ENCODE measurements at places on chromosomes 1 and 21.
A peak's percentile ranks its signal among the peaks of the same experiment; 100 is the strongest.

DNA sequence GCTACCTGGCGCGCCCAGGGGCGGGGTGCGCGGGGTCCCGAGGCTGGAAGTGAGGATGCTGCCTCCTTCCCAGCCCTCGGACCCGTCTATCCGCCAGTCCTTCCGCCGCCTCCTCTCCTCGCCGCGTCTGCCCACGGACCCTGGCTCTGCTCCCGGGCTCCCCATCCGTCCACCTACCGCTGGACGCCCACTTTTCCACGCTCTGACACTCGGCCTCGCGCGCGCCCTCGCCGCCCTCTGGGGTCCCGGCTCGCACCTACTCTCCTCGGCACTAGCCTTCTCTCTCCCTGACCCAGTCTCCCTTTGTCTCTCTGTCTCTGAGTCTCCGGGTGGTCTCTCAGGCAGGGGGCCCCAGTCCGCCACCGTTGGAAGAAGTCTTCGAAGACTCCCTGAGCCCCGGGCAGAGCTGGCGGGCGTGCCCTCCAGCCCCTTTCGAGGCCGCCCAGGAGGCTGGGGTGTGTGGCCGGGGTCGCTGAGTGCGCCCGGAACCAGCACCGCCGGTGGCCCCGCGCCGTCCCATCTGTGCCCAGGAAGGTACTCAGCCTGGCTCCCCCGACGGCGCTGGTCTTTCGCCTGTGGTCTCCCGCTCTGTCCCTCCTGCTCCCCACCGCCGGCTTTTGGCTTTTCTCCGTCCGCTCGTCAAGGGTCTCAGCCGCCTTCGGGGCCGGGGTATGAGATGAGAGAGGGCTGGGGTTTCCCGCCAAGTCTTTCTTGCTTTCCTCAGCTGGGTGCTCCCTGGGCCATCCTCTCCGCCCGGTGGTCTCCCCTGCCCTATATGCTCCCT is 610 bp downstream of the DRAXIN start:
- no peak for DNase-seq

- no peak for DNase-seq
Measured at GRCh38 chr1:17594690-17595601, 55.4 kb downstream of the ARHGEF10L start.

DNA sequence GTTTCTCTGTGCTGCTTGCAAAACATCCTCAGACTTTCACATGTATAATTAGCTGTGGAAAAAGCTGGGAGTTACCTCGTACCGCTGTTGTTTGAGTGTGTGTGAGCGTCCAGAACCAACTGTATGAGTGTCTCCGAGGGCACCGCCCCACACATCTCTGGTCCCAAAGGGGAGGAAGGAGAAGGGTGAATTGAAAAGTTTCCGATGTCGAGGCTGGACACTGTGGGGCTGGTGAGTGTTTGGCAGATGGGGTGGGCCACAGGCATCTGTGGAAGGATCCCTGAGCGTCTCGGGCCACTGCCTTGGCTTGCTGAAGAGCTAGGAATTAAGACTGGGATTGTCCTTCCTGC is 1.2 kb downstream of the ATP2B4 start:
- peak; percentile 32 for DNase-seq

GRCh38 chr1:53726009-53726600 is 12.9 kb downstream of the GLIS1 start:
- DNase-seq: no peak

DNA sequence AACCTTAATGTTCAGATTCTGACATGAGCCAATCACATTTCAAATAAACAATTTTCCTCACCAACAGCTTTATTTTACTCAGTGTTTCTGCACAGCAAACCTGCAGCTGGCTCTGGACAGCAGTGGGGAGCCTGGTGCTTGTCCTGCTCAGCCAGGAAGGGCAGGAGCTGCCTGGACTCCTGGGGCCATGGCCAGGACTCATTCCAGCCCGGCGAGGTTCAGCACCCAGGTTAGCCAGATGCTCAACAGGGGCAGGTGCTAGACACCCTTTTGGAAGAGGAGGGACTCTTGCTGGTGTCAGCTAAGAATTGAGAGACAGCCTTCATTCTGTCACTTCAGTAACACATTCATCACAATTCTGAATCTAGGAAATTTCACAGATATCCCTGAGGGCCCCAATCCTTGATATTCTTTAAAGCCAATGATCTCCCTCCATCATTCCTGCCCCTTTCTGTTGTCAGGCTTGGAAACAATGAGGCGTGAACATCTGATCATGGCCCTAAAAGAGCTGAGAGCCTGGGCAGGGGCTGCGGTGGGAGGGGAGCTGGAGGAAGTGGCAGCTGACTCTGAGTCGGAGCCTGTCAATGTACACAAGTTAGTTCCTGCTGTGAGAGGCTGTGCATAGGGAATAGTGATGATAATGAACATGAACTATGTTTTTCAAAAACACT is 251.3 kb downstream of the SDCCAG8 start:
- no peak for DNase-seq

GRCh38 chr21:42112238-42112637 is 41.1 kb downstream of the UMODL1 start:
- no peak for DNase-seq

- peak; percentile 42 for DNase-seq
Measured at GRCh38 chr1:60615666-60616065, 466.7 kb upstream of the NFIA start.

DNA sequence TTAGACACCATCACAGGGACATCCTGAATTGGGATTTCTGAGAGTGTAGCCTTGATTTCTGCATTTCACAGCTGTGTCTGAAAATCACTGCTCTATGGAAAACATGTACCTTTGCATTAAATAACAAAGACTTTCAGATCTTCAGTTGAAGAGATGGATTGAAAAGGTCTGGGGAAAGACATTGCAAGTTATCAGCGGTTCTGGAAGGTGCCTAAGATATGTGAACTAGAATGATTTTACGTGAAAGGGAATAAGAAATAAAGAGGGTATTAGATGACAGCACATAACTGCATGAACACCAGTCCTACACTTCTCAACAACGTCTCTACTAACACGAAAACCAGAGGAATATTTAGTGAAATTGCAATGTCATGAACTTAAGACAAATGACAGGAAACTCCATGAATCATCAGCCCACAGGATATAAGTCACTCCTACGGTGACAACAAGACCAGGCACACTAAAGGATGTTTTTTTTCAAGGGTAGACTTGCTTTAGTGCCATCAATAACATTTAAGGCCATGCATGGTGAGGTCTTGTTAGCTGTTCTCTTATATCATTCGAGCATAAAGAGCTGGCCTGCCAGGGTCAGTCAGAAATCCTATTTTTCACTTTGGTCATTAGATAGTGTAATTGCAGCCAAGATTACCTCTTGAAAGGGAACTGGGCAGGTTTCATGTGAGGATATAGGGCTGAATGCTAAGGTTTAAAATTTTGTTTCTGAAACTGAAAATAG is 283.1 kb downstream of the GRIK1 start:
- DNase-seq: no peak

GRCh38 chr1:115877511-115877910 is 36.6 kb upstream of the NHLH2 start:
- no peak for DNase-seq

GRCh38 chr1:24276791-24277190 is 42.4 kb upstream of the GRHL3 start:
- DNase-seq: no peak

DNA sequence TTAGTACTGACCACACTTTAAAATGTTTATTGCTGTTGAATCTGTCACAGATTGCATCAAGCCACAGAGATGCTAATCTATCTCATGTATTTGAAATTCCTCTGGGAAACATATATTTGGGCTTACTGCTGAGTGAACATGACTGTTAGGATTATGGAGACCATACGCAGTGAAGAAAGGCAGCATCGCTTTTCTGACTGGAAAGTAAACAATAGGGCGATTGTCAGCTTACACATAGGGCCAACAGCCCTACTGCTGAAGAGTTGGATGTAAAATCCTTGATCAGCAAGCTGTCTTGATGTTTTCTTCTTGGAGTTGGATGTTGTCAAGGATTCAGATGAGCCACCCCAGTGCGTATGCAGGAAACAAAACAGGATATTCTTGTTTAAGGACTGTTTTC is 368.7 kb upstream of the ADGRL2 start:
- DNase-seq: no peak

- DNase-seq: no peak
Measured at GRCh38 chr1:18413541-18414305, 67.0 kb upstream of the KLHDC7A start.

DNA sequence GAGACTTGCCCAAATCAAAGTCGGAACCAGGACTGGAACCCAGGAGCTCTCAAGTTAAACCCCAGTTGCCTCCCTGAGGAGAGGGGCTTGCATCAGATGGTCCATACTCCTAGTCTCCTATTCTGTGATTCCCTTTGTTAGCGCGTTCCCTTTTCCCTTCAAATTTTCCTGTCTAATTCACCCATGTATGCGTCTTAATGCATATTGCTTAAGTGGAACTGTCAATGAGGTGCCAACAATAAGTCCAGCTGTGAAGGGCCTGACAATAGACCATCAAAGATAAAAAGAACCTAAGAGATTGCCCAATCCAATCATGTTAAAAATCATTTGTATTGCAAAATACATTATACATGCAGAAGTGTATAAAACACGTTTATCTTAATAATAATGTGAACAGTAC is 634 bp upstream of the SPATA6 start:
- no peak for DNase-seq

DNA sequence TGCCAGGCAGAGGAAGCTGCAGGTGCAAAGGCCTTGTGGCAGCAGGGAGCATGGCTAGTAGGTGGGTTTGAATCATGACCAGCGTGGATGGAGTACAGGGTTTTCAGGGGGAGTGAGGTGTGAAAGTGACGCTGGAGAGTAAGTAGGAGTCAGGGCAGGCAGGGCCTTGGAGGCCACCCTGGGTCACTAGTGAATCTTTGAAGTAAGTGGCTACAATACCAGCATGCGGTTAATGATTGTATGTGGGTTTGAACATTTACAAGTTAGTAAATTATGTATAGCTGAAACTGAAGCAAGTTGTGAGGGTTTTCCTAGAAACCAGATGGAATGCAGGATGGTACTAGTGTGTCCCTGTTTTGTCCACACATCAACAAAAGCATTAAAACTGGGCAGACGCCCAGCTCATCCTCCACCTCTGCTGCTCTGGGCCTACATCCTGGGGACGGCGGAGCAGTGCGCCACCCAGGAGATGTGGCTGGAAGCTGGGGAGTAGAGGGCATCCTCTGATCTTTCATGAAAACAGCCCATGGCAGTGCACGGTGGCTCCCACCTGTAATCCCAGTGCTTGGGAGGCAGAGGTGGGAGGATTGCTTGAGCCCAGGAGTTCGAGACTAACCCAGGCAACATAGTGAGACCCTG is 41.2 kb upstream of the B3GALNT2 start:
- no peak for DNase-seq

DNA sequence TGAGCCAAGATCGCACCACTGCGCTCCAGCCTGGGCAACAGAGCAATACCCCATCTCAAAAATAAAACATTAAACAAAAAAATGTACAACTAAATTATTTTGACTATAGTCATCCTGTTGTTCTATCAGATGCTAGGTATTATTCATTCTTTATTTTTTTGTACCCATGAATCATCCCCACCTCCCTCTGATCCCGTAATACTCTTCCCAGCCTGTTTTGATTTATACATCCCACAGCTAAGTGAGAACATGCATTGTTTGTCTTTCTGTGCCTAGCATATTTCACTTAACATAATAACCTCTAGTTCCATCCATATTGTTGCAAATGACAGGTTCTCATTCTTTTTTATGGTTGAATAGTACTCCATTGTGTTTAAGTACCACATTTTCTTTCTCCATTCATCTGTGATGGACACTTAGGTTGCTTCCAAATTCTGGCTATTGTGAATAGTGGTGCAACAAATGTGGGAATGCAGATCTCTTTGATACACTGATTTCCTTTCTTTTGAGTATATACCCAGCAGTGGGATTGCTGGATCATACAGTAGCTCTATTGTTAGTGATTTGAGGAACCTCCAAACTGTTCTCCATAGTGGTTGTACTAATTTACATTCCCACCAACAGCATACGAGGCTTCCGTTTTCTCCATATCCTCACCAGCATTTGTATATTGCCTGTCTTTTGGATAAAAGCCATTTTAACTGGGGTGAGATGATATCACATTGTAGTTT is 84.4 kb downstream of the MACF1 start:
- DNase-seq: no peak

DNA sequence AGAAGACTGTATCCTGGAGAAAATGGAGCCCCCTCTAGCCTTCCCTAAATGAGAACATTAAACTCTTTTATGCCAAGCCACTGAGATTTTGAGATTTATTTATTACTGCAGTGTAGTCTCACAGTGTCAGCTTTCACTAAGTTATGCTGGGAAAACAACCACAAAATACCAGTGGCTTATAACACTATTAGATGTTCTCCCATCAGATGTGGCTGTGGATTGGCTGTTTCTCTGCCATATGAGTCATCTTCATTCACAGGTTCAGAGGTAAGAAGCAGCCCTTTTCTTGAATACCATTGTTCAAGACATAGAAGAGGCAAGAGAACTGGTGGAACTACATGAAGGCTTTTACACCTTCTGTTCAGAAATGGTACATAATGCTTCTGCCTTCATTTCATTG is 32.1 kb upstream of the ST6GALNAC5 start:
- no peak for DNase-seq

DNA sequence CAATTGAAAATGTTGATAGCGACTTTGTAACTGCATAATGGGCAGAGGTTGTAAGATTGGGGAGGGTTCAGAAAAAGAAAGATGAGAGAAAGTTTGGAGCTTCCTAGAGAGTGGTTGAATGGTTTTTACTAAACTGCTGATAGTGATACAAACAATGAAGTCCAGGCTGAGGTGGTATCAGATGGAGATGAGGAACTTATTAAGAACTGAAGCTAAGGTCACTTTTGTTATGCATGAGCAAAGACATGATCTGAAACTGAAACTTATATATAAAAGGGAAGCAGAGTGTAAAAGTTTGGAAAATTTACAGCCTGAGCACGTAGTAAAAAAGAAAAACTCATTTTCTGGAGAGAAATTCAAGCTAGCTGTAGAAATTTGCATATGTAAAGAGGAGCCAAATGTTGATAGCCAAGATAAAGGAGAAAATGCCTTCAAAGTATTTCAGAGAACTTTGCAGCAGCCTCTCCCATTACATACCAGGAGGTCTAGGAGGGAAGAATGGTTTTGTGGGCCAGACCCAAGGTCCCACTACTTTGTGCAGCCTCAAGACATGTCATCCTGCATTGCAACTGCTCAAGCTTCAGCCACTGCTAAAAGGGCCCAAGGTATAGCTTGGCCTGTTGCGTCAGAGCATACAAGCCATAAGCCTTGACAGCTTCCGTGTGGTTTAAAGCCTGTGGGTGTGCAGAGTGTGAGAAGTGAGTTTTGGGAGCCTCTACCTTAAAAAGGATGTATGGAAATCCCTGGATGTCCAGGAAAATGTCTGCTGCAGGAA is 843.9 kb downstream of the AMY1C start:
- DNase-seq: no peak

GRCh38 chr1:65420590-65421350 is at the start of the genes LEPR and LEPROT:
Gene LEPR, plus strand, starts transcription at chr1:65420668. Its CDS starts 144,898 bp downstream, at chr1:65565566.
Gene LEPROT, plus strand, starts transcription at chr1:65420668. Its CDS starts 57 bp downstream, at chr1:65420725.
- DNase-seq: peak; percentile 66

GRCh38 chr1:53511933-53512806 is 53.0 kb downstream of the DMRTB1 start:
- peak; percentile 93 for DNase-seq

DNA sequence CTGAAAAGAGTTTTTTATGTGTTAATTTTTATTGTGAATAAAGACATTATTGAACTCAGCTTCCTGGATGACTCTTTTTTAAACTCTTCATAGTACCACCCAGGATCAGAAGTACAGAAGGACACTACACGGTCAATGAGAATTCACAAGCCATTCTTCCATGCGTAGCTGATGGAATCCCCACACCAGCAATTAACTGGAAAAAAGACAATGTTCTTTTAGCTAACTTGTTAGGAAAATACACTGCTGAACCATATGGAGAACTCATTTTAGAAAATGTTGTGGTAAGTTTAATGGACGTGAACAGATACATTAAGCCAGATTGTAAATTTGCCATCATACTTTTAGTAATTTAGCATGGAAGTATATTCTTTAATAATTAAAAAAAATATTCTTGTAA is 249.5 kb downstream of the TPR start:
- no peak for DNase-seq

- DNase-seq: no peak
Measured at GRCh38 chr1:108124622-108125311, 75.4 kb downstream of the SLC25A24 start.
